ENCODE measurements at places on chromosomes 7 and 10.

DNA sequence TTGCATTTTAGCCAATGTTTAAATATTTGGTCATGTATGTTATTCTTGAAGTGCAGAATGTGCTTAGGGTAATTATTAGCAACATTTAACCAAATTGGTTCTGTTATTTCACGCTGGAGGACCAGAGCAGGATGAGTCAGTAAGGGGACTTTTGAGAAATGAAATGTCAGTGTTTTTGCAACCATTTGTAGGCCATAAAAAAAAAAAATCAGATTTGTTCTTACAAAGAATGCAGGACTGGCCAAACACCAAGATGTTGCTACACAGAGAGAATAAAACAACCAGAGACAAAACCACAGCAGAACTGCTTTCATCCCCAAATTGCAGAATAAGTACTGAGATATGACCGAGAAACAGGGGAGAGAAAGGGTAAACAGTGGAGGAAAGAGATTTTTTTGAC, 62.1 kb downstream of the TPST1 start:
- DNase-seq: no peak

- DNase-seq: no peak
These were observed 329 bp downstream of the NOLC1 start for GRCh38 chr10:102152545-102152890.

- no peak for DNase-seq
These were observed 2.8 kb upstream of the PUS7 start for GRCh38 chr7:105524840-105525239.

DNA sequence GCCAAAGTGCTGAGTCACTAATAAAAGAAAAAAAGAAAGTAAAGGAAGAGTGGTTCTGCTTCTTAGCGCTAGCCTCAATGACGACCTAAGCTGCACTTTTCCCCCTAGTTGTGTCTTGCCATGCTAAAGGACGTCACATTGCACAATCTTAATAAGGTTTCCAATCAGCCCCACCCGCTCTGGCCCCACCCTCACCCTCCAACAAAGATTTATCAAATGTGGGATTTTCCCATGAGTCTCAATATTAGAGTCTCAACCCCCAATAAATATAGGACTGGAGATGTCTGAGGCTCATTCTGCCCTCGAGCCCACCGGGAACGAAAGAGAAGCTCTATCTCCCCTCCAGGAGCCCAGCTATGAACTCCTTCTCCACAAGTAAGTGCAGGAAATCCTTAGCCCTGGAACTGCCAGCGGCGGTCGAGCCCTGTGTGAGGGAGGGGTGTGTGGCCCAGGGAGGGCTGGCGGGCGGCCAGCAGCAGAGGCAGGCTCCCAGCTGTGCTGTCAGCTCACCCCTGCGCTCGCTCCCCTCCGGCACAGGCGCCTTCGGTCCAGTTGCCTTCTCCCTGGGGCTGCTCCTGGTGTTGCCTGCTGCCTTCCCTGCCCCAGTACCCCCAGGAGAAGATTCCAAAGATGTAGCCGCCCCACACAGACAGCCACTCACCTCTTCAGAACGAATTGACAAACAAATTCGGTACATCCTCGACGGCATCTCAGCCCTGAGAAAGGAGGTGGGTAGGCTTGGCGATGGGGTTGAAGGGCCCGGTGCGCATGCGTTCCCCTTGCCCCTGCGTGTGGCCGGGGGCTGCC, at the start of gene IL6:
Gene IL6, plus strand, starts transcription at position 294 of the 807 bp plus-strand sequence. Its CDS starts 63 bp downstream, at position 357.
- no peak for DNase-seq

- DNase-seq: no peak
These were observed 56.5 kb upstream of the EFCAB10 start for GRCh38 chr7:105637755-105638154.

- no peak for DNase-seq
These were observed 9.3 kb downstream of the ATG9B start for GRCh38 chr7:151014950-151015349.

GRCh38 chr10:78777867-78778266, 290.9 kb upstream of the ZMIZ1 start:
- no peak for DNase-seq

- no peak for DNase-seq
These were observed 233.1 kb upstream of the CSTF2T start for GRCh38 chr10:51932530-51932929.

- DNase-seq: no peak
These were observed 222.0 kb downstream of the LRRN3 start for GRCh38 chr7:111312966-111313365.

DNA sequence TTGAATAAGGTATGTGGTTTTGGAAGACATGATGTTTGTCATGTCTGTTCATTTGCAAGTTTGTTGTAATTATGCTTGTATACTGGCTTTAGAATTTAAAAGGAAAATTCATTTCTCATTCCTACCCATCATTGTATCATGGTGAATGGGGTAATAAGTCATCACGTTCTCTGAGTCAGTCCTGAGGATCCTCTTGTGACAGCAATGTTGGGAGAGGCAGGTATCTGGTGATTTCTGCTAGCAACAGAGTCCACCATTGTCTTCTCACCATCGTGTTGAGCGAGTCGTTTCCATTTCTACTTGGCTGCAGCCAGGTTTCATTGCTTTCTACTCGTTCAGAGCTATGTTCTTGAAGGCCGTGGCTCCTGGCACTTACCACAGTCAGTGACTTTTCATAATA, 16.3 kb downstream of the CUL1 start:
- no peak for DNase-seq

DNA sequence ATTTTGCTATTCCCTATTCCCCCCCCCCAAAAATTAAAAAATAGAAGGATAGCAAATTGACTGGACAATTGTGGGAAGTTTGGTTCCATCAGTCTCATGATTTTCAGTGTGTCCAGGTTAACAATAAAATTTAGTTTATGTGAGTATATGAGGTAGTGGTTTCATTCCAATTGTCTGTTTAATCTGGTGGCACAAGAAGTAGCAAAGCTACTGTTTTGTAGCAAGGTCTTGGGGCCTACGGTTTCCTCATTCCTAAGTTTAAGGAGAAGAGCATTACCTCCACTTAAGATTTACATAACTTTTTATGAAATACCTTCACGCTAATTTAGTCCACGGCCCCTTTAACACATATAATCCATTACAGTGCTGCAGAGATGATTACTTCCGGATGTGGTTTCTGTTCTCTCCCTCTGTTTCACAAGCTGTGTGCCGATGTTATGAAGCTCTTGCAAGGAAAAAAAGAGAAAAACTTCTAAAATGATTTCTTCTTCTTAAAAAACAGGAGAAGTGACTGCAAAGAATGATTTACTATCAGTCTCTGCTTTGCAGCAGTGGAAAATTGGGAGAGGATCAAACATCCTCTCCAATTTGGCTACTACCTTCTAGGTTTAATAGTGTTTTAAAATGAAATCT, 32.7 kb upstream of the NPVF start:
- DNase-seq: peak; percentile 6

GRCh38 chr7:80611779-80612178, 26.7 kb upstream of the CD36 start:
- no peak for DNase-seq

GRCh38 chr10:123906296-123906695, 14.7 kb upstream of the CPXM2 start:
- DNase-seq: no peak

DNA sequence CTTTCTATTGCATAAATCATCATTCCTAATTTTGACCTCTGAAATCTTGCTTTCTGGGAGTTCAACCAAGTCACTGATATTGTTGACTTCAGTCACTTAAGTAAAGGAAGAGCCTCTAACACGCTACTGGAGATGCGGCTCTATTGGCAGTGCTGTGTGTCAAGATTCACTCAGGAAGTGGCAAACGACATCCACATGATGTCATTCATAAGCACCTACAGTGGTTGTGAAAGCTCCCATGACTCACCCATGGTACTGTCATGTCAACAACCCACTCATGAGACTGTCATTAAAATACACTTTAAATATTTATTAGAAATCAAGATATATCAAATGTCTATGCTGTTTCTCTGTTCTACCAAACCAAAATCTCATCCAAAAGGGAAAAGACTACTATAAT, 52.5 kb upstream of the LHFPL3 start:
- DNase-seq: no peak

DNA sequence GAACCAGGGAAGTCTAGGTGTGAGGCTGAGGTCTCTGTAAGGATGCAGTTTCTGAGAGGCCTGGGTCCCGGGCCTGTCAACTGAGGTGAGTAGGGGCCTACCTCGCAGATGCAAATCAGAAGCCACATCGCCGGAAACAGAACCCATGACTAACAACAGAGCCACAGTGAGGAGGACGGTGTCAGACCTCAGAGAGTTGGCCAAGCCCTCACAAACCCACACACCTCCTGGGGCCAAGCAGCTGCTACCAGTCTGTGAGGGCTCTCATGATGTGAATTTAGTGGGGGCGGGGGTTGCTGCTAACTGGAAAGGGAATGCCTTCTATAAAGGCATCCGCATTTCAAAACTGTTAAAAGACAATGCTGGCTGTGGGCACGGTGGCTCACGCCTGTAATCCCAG, 103.0 kb downstream of the COBL start:
- no peak for DNase-seq

DNA sequence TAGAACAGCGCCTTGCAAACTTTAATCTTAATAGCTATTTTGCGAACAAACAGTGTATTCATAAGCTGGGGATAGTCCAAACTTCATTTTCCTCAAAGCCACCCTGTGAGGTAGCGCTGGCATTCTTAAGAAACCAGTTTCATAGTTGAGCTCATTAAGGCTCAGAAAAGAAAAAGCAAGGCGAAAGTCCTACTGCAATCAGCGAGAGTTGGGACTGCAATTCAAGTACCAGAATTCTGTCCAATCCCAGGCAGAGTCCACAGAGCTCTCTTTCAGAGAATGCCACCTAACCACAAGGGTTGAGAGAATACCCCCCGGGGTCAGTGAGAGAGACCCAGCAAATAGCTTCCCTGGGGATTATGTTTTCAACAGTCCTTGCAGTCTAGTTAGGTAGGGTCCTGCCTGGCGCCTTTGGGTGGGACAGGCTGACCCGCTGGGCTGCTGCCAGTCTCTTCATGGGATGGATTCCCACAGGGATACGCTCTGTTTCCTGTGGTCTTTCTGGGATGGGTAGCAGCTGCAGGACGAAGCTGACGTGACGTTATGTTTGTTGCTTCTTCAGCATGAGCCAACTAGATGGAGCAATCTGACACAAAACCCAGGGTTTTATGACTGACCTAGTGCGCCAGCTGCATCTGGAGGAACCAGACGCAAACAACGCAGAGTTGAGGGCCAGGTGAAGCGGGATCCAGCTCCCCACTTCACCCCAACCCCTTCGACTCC, 16.0 kb downstream of the BMPER start:
- no peak for DNase-seq

GRCh38 chr7:117045927-117046710, 92.8 kb downstream of the ST7 start:
- no peak for DNase-seq

DNA sequence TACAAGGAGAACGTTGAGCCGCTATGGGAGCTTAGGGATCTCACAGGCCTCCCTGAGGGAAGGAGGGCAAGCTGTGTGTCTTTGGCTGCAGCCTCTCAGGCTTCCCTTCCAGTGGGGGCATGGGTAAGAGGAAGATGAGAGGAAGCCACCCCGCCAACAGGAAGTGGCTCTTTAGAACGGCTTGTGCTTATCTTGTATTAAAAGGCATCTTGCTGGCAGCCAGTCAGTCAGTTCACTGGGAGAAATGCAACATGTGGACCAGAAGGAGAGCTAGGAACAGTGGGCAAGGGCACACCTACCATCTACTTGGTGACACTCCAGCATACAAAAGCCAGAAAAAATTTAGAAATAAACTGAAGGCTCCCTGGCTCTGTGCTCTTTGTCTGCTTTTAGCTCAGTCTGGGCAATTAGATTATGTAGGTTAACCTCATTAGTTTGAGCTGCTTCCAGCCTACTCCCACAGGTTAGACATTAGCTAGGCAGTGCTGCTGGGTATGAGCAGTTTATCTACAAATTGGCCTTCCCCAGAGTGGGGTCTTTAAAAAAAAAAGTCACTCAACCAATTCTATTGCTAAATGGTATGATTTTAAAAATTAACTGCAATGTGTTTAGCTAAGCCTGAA, 595.9 kb downstream of the KCNMA1 start:
- DNase-seq: peak; percentile 59

DNA sequence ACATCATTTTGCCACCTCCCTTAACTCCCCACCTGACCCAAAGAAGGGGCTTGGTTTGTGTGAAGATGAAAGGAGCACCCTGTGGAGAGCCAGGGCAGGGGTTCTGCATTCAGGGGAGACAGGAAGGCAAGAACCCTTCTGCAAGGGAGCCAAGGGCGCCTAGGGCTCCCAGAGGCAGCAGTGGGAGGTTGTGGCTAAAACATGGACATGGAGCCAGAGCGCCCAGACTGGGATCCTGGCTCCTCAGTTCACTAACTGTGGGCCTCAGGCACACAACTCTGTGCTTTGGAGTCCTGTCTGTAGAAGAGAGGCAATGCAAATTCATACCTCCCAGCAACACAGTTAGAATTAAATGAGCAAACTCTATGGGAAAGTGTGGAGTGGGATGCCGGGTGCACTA, 123.1 kb upstream of the MACROH2A2 start:
- no peak for DNase-seq

All from KG1 (cell line).